Fibroblast of skin of left quadriceps (primary cell): ENCODE measurements at places on chromosomes 3 and 15.
A peak's percentile ranks its signal among the peaks of the same experiment; 100 is the strongest.

GRCh38 chr3:102307442-102307841 lies 127.4 kb upstream of the ZPLD1 start:
- no peak for DNase-seq

DNA sequence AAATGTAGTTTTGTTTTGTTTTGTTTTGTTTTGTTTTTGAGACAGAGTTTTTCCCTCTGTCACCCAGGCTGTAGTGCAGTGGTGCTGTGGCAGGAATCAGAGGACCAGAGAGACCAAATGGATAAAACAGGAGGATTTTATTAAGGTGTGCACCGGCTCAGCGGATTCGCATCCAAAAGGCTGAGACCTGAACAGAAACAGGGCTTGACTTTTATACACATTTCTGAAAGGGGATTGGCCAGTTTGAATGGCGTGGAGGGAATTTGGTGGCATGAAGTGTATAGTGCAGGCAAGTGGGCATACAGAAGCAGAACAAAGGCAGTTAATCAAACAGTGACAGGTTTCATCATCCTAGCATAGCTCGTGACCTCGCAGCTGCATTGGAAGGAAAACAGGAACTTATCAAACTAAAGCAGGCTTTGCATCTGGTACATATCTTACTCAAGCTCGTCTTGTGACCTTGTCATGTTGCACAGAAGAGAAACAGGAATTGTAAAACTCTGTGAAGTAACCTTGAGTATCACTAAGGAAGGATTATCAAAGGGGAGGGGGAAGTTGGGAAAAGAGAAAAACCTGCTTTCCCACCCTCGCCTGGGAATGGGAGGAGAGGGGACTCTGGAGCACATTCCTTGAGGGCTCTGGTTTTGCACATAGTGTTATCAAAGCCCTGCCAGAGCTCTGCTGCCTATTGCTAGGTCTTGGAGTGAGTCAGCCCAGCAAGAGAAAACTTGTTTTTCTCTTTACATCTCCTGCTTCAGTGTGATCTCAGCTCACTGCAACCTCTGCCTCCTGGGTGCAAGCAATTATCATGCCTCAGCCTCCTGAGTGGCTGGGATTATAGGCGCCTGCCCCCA lies 38.5 kb downstream of the C3orf62 start:
- no peak for DNase-seq

DNA sequence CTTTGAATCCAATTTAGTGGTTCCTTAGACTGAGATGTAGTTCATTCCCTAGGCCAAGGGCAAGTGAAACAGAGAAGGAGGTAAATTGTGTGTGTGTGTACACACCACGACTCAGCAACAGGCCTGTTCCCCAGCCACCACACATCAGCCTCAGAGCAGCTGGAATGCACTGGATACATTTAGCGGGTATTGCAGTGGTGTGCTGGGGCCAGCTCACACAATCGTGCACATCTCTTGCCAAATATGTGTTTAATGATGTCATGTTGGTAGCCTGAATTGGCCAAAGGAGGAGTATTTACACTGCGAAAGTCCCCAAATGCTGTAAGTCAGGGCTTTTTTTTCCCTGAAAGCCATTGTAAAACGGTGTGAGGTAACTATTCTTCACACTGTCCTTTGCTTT lies 82.3 kb downstream of the RBPMS2 start:
- DNase-seq = peak; percentile 70

- peak; percentile 87 for DNase-seq
These were observed 34.0 kb upstream of the DUSP7 start for GRCh38 chr3:52090131-52090932.

DNA sequence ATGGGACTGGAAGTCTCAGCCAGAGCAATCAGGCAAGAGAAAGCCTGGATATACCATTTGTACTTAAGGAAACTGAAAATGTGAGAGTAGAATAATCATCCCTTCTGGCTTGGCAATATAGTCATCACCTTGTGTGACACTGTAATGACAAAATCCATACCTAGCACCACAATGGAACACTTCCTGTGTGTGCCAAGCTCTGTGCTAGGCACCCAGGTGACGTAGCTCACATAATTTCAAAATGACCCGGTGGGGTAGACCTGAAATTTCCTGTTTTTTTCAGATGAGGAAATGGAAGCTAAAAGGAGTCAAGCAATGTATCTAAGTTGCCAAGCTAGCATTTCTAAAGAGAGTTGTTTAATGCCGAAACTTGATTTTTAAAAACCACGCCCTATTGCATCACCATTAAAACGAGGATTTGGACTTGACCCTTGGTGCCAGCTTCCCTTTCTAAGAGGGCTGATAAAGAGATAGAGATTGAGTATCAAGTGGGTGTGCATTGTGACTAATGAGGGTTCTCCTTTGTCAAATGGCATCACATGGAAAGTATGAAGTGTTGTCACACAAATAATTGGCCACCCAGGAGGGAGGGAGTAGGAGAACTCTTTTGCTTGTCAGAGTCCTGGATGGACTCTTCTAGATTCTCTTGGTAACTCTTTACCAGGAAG lies 141.3 kb upstream of the PDZRN3 start:
- DNase-seq = no peak

DNA sequence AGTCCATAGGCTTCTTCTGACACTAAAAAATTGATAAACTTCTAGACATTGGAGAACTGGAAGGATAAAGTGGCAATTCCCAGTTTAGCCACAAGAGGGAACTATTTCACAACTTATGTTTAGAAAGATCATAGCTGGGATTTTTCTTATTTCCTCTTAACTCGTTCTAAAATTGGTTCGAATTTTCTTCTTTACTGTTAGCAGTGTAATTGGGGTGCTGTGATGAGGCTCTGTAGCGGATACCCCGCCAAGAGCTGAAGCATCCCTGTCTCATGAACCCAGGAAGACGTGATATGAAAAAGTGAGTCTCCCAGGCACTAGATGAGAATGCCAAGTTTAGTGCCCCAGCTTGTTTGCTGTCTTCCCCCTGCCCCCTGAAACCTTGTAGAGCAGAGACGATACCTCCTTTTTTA lies 85.1 kb downstream of the PDCD6IP start:
- peak; percentile 27 for DNase-seq

DNA sequence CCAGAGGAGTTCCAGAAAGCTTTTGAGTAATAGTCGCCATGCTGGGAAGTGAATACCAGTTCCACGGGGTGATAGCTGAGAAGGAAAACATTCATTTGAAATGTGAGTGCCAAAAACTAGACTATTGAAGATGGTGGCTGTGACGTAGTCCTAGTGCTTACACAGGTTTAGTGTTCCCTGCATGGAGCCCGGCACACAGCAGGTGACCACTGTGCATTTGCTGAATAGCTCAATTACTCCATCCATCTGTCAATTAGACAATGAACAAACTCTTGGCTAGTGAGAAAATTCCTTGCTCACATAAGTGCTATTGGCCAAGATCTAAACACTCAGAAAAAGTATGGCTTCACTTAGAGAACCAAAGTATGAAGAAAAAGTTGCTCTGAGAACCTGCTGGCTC lies 448.1 kb upstream of the WNT5A start:
- DNase-seq = no peak

GRCh38 chr15:25408929-25409328 lies 29.9 kb downstream of the UBE3A start:
- DNase-seq = no peak

- no peak for DNase-seq
These were observed 84.1 kb upstream of the HACD2 start for GRCh38 chr3:123668906-123669305.

DNA sequence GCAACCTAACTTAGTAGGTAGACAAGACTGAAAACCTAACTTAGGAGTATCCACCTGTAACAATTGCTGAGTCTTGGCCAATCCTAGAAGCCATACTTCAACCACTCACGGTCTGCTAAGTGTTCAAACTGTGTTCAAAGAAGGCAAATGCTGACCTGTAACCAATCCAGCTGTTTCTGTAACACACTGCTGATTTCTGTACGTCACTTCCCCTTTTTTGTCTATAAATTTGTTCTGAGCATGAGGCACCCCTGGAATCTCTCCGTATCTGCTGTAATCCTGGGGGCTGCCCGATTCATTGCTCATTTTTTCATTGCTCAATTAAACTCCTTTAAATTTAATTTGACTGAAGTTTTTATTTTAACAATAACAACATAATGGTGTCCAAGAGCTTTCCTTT lies 451.4 kb upstream of the ATP10A start:
- no peak for DNase-seq

- no peak for DNase-seq
These were observed 1.8 kb downstream of the TLNRD1 start for GRCh38 chr15:81002331-81003096.

DNA sequence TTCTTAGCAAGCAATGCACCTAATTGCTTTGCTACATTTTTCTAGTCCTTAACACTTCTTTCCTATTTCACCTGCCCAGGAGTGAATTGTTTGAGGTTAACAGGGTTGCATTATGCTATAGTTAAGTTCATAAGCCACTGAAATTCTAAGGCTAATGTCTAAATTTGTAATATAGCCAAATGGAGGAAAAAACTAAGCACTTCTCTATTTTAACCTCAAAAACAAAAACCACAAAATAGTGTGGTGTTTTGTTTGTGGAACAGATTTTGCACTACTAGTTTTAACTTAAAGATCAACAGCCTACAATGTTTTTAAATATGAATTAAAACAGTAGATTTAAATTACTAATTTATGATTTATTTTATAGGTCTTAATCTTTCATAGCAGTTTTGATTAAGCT lies 5.5 kb downstream of the ATOSA start:
- no peak for DNase-seq

- no peak for DNase-seq
These were observed 362.4 kb upstream of the ZNF385D start for GRCh38 chr3:22113453-22113852.

DNA sequence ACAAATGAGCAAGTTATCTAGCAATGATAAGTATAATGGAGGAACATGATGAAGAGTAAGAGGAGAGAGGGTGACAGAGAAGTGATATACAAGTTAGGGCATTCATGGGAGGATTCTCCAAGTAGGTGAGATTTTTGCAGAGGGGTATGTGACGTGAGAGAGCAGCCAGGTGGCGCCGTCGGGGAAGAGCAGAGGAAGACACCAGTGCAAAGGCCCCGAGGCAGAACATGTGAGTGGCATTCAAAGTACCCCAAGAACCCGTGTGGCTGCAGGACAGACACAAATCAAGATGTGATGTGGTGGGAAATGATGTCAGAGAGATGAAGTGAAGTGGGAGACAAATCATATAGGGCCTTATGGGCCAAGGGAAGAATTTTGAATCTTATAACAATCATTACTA lies 81.8 kb upstream of the GRM7 start:
- DNase-seq = no peak

GRCh38 chr3:39050029-39050428 lies 1.7 kb downstream of the SCN11A start:
- DNase-seq = no peak

GRCh38 chr3:47791193-47791855 lies 9.6 kb upstream of the SMARCC1 start:
- no peak for DNase-seq

DNA sequence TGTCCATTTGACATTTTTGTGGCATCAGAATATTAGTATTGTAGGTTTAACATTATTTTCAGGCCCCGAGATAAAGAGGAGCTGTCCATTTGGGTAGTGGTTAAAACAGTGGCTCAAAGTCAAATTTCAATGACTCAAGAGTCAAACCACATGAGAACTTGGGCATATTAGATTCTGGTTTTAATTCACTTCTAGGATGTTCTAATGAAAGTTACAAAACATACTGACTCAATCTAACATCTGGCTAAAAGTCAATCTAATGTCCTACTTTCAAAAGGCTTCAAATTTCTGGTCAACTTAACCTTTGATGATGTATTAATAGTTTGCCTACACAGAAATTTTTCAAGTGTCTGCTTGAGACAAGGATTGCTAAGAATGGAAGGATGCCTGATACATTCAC lies 112.4 kb downstream of the ABI3BP start:
- no peak for DNase-seq

DNA sequence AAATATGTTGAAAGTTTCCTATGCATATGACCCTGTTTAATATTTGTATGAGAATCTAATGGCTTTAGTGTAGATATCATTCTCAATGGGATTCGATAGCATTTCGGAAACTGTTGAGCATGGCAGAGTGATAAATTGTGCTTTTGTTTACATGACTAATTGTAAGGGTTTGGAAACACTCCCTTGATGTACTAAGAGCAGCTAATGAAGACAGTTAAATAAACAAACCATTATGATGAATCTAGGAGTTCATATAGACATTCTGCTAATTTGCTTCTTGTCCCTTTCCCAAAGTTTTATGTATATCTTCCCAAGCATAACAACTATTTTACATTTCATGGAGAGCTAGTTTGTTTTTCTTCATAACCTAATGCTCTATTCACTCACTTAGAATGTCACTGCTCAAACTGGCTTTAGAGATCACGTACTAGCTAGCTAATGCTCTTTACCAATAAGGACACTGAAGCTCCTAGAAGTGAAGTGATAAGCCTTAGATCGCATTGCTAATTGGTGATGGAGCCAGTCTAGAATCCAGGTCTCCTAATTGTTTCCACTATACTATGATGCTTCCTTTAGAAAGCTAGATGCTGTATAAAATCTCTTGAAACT lies 140.8 kb downstream of the TP63 start:
- no peak for DNase-seq

GRCh38 chr3:4614070-4614469 lies 120.9 kb downstream of the ITPR1 start:
- DNase-seq = no peak

GRCh38 chr3:36259580-36259979 lies 120.7 kb upstream of the STAC start:
- no peak for DNase-seq

DNA sequence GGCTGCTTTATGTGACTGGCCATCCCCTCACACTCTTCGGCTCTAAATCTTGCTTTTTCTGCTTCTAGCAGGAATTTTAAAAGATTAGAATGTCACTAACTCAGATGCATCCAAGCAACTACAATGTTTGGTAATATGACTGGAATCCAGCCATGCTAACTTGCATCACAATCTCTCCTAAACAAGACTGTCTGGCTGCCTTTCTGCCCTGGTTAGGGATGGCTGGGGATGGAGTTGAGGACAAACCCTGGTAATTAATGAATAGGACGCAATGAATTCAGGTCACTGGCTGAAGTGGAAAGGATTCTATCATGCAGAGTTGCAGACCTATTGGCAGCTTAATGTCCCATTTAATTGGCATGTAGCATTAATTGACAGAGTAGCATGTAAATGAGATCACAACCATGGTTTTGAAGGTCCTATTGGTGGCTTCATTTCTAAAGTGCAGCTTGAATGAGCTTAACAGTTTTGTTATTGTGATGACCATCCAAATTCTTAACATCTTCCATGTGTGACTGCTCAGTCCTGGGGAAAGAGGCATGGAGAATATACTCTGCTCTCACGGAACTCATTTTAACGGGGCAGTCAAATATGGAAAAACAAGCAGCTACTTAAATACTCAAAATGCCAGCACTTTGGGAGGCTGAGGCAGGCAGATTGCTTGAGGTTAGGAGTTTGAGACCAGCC lies 21.7 kb downstream of the NMNAT3 start:
- DNase-seq = no peak

DNA sequence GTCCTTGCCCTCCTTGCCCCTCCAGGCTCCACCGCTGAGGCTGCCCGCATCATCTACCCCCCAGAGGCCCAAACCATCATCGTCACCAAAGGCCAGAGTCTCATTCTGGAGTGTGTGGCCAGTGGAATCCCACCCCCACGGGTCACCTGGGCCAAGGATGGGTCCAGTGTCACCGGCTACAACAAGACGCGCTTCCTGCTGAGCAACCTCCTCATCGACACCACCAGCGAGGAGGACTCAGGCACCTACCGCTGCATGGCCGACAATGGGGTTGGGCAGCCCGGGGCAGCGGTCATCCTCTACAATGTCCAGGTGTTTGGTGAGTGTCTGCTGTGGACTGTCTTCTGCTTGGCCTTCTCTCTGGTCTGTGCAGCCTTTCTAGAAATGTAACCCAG lies 61.0 kb downstream of the BOC start:
- no peak for DNase-seq

GRCh38 chr3:178736300-178736699 lies 200.1 kb downstream of the KCNMB2 start:
- DNase-seq = no peak
